Left renal cortex interstitium (tissue), 4 donors: ENCODE measurements at places on chromosomes 1 and 21.

DNA sequence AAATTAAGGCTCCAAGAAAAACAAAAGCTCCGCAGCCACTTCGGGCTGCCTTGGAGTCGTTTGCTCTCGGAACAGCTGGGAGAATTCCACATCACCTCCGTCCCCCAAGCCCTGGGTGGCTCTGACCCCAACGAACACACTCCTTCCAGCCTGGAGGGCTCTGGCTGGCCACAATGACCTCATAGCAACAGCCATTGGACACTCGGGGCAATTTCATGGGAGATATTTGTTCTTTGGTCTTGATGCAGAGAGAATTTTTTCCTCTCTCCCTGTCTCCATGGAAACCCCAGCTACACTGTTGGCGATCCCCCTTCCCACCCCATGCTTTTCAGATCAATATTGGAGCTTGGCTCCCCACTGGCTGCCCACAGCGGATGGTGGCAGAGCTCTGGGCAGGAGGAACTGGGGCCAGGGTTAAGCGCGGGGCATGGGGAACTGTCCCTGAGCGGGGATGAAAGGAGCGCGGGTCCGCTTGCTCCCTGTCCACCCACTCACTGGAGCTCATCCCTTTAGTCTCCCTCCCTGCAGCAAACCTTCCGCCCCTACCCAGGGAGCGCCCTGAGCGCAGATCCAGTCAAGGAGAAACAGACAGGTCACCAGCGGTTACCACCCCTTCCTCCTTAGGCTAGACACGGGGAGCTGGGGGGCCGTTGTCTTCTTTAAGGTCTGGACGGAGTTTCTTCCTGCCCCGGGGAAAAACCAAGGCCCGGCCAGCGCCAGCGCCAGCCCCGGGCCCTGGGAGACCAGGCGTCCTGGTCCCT, 1.2 kb downstream of the WNT4 start:
- no peak for DNase-seq

DNA sequence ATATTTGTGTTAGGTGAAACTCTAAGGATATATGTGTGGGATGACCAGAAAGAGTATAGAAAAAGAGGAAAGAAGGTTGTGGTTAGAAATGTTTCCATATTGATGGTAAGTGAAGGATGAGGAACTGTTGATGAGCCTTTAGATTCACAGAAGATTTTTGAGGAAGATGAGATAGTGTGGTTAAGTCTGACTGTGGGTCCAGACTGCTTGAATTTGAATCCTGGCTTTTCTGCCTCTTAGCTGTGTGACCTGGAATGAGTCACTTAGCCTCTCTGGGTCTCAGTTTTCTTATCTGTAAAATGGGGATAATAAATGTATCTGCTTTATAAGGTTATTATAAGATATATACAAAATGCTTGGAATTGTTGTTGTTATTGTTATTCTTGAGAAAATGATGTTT, 27.5 kb downstream of the RGL1 start:
- DNase-seq = no peak

DNA sequence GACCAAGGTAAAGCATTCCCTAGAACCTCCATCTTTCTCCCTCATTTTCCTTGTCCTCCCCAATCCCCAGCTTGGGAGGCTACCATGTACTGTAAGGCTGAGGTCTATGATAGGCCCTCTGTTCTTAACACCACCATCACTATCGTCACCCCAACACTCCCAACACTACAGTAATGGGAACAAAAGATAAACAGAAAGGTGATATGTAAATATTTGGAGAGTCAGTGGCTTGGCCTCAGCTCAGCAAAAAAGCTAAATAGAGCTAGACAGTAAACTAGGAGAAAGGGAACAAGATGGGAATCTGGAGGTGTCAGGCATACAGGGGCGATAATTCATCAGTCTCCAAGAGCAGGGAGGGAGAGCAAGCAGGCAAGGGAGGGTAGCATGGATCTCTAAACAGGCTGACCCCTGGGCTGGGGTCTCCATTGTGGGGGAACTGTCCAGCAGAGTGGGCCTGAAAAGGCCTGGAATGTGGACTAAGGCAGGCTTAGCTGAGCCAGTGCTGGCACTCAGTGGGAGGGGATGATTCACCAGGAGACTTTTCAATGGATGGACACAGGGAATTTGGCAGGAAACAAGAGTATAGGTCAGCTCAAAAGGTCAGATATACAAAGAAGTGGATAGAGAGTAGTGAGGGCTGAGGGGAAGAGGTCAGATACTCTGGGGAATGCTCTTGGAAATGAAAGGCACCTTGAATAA, 6.7 kb downstream of the WNT2B start:
- DNase-seq = no peak

GRCh38 chr1:9687874-9688582, 36.5 kb downstream of the PIK3CD start:
- DNase-seq = no peak

GRCh38 chr1:184199036-184199435, 147.5 kb downstream of the TSEN15 start:
- no peak for DNase-seq

DNA sequence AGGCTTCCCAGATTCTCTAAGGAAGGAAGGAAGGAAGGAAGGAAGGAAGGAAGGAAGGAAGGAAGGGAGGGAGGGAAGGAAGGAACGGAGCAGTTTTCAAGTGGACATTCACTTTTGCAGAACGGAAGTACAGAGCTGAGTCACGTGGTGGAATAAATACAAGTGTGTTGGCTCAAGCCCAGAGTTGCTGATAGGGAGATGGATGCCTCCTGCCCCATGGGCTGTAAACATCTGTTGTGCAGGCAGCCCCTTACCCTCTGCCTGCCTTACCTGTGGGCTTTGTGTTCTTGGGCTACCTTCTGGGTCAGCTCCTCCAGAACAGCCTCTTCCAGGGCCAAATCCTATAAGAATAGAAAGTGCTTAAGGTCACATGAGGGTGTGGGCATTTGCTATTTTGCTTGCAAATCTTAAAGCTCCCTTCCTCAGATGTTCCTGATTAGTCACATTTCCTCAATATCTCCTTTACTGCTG, 121.7 kb downstream of the SMYD2 start:
- DNase-seq = no peak

DNA sequence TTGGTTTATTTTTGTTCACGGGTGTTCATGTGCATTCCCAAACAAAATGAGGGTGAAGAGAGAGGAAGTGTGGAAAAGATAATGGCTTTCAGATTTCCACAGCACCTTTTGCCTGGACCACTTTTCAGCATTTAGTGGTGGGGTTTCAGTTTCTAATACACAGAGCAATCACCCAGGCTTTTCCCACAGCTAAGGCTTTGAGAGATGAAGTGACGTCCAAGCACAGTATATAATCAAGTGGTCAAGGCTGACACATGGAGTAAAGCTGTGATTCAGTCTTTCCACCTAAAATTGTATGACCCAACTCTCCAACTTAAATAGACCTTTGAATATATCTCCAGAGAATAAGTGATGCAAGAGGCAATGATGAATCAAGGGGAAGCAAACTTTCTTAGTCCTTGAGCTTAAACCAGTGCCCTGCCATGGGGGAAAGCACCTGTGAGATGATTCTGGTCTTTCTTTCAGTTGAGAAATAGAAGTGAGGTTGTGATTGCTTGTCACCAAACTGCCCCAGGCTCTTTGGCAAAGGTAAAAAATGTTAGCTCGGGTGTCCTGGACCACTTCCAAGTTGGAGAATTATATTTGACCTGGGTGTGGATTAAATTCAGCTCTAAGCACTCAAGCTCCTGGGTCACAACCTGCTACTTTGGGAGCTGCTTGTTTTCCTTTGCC, 2.4 kb upstream of the PIK3R3 start:
- DNase-seq = no peak

DNA sequence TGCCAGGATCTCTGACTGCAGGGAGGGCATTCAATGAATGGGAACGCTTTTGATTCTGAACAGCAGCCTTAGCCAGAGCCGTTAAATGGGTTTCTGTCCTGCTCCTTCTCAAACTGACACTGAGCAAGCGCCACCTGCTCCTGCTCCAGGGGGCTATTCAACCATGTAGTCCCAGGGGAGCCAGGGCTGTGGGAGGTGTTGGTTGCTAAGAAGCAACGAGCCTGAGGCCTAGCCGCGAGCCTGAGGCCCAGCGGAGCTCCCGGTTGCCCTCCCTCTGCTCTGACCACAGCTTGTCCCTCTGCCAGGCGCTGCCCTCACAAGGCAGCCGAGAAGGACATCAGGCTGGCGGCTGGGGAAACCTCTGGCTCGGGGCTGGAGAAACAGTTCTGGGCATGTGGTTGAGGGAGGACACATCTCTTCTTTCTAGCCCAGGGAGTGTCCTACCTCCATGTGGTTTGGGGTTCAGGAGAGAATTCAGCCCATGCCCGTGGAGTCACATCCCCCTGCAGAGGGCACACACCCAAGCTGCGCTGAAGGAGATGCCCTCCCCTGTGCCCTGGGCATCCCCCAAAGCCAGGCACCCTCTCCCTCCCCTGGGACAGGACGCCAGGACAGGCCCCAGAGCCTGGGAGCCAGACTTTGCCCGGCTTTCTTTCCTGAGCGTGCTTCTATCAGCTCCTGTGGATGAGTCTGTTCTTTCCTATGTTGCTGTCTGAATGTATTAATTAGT, 18.0 kb downstream of the PCP4 start:
- no peak for DNase-seq

- no peak for DNase-seq
Observed at GRCh38 chr1:21896652-21897532, 40.2 kb downstream of the HSPG2 start.

DNA sequence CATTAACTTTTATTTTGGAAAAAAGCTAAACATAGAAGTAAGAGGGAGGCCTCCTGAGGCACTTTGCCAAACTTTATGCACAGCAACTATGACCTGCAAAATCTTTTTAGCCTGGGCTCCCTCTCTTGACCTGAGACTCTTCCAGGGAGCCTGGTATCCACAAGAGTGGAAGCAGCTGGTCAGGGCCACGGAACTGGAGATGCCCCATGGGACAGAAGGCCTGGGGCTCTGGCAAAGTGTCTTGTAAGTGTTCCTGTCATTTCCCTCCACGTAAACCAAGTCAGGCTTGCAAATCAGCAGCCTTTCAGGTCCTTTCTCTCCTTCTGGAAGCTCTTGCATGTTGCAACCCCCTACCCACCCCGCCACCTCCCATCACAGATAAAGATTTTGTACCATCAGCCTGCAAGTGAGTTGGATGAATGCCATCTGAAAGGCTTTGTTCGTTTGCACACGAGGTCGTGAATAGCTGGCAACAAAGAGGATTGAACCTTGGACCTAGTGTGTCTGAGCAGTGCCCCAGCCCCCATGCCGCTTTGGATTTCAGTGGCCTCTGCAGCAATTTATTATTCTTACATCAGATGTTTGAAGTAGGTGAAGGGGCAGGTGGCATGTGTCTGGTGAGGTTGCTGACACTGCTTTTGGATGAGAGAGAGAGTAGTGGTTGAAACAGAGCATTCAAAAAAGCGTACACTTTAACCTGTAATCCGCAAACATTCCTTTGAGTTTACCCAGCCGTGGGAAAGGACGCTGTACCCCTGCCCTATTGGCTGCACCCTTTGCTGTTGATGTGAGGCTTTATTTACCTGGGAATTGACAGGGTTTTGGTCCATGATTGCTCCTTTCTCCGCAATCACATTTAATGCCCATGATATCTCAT, 91.6 kb downstream of the GALNT2 start:
- no peak for DNase-seq

DNA sequence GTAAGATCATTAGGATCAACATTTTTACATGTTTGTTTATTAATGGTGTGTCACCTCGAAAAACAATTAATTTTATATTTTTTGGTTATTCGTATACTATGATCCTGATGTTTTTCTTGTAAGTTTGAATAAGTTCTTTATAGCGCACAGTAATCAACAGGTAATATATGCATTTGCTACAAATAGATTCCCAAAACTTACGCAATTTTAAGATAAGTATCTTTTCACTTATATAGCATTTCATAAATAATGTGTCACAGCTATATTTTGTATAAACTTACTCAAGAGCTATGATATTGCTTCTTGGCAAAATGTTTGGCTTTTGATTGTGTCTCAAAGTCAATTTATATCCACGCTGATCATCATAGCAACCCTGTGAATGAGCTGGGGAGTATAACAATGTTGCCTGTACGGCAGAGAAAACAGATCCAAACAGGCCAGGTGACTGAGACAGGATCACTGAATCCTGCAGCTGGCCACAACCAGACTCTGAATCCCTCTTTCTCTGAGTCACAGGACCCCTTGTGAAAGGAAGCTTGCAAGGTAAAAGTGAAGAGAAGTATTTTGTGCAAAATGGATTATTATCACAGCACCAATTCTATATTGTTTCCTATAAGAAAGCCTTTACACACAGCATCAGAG, 48.6 kb downstream of the GNG12 start:
- DNase-seq = no peak

GRCh38 chr1:109542657-109543056, 3.0 kb downstream of the GPR61 start:
- DNase-seq = no peak

- peak; percentile 72 for DNase-seq
Observed at GRCh38 chr1:31182352-31182751, 57.3 kb downstream of the NKAIN1 start.

GRCh38 chr1:113389359-113389952, 859 bp upstream of the MAGI3 start:
- no peak for DNase-seq

GRCh38 chr1:61184040-61184713, 101.8 kb downstream of the NFIA start:
- peak; percentile 78 for DNase-seq

DNA sequence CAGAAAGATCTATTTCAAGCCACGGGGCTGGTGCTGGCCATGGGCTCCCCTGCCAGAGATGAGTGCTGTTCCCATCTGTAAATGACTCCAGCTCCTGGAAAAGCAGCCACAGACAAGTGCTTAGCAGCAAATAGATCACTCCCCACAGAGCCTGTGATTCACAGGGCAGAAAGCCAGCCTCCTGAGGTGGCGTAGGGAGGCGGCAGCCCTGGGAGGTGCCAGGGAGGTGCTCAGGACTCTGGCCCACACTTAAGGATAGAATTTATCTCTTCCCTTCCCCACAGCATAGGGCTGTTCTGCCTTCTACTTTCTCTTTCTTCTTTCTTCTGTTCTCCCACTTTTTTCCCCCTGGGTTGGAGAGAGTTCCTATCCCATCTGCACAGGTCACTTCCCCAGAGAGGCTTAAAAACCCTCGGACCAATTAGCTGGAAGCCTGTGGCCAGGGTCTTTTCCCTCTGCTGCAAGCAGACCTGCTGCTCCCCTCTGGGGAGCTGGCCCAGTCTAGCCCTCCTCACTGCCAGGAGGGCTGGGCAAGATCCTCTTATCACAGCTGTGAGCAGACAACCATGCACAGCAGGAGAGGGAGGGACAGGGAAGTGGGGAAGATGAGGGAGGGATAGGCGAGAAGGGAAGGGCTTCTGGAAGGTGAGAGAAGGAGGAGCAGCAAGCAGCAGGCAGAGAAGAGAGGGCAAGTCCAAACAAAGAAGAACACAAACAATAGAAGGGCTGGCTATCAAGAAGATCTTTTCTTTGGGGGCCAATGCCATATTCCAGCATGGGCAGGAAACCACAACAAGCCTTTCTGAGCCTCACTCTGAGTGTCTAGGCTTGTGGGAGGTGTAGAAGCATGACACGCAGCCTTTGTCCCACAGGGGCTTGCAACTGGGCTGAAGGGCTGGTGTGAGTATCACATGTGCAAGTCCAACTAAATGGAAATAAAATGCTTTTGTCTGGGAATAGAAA, 41.0 kb downstream of the KCND3 start:
- no peak for DNase-seq

DNA sequence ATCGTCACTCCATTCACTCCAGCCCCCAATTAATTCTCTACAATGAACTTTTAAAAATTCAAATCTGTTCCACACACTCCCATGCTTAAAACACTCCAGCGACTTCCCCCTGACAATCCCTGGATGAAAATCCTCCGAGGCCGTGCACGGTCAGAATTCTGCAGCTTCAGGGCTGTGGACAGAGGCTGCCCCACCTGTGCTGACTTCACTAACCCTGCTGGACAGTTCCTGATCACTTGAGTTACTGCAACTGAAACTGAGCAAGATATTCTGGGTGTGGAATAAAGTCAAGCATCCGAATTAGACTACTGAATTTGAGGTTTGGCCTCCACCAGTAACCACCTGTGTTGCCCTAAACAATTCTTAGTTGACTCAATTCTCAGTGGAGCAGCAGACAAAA, 1.0 kb upstream of the JAK1 start:
- DNase-seq = no peak
